ENCODE measurements at places on chromosomes 3 and 15.

DNA sequence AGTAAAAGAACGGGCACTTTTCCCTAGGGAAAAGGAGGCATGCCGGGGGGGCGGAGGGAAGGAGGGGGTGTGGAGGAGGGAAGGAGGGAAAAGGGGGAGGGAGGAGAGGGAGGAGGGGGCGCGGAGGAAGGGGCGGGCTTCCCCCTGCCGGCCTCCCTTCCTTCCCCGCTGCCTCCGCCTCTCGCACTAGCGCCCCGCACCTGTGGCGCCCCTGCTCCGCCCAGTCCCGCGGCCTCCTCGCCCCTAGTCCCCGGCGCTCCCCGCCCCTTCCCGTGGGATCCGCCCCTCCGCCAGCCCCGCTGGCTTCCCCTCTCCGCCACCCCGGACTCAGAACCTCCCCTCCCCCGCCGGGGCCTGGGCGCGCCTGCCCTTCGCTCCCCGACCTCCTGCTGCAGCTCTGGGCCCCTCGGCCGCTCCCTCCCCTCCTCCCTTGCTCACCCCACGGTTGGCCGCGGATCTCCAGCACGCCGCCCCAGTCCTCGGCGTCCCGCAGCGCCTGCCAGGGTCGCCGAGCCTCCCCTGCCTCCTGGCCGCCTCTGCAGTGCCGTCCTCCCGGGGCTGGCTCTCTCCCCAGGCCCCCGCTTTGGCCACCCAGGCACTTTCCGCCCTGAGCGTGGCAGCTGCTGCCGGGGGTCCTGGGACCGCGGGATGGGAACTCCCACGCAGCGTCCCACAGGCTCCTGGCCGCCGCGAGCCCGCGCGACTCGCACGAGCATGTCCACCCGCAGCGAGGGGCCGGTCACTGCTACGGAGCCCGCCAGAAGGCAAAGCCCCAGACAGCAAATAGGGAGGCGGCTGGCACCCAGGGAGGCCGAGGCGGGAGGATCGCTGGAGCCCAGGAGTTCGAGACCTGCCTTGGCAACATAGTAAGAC, 147.4 kb downstream of the TJP1 start:
- no peak for DNase-seq

DNA sequence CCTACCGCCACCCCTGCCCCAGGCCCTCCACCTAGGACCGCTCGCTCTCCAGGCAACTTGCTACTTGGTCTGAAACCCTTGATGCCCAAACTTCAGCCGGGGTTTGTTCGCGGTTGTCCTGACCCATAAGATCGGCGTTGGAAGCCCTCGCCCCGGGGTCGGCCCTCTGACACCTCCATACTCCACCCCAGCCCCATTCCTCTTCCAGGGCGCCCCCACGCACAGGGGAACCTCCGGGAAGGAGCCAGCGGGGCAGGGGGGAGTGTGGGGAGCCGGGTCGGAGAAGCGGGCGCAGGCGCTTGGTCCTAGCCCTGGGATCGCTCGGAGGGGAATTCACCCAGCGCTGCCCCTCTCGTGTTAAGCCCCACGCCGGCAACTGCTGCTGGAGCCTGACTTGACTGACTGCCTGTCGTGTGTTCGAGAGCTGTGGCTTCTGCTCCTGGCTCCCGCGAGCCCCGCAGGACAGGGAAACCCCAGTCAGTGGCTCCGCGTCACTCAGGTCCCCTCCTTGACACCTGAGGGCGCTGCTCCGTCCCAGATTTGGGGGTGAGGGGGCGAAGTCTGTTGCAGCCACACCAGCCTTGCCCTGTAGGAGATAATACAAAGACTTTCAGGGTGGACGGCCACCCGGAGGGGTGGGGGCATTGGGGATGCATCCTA, 675 bp downstream of the RYR3 start:
- DNase-seq: no peak

GRCh38 chr3:11671648-11672100, 28.0 kb upstream of the VGLL4 start:
- DNase-seq: peak; percentile 52

- peak; percentile 82 for DNase-seq
Observed at GRCh38 chr3:150384296-150385212, 23.5 kb upstream of the TSC22D2 start.

GRCh38 chr3:43411429-43411828, 125.1 kb downstream of the SNRK start:
- DNase-seq: no peak

DNA sequence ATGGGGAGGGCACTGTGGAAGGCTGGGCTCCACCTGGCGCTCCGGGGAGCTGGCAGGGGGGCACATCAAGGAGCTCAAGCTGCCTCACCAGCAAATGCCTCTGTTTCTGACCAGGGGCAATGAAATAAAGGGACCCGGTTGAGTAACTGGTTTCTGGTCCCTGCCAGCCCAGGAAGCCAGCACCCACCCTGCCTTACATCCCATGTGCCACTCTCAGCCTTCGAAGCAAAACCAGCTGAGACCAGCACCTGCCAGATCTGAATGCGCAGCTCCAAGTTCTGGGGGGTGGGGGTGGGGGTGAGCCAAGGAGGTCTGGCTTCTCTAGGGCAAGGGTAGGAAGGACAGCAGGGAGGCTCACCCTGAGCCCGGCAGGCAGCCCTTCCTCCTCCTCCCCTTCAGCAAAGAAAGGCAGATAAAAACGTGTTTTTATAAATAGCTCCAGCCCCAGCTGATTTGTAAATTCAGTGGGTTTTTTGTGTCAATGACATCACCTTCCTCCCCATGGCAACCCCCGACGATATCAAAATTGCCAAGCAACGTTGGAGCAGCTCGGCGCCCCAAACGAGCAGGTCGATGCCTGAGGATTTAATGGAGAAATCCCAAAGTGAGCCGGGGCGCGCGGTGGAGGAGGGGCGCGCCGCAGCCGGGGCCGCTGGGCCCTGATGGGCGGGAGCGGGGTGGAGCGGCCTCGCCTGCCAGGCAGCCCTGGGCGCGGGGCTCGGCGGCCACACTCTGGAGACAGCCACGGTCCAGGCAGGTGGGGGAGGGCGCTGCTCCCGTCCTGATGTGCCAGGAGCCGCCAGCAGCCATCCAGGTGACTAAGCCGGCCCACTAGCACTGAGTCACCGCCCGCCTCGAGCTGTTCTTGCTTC, at the start of gene PAK6:
PAK6 (plus strand) TSS at position 532 of the 872 bp plus-strand sequence. CDS start 25,723 bp downstream, outside the sequence.
- peak; percentile 57 for DNase-seq

GRCh38 chr3:8845641-8846040, 76.2 kb upstream of the OXTR start:
- DNase-seq: no peak
